Caki2 (cell line): ENCODE measurements at places on chromosomes 3 and 15.

DNA sequence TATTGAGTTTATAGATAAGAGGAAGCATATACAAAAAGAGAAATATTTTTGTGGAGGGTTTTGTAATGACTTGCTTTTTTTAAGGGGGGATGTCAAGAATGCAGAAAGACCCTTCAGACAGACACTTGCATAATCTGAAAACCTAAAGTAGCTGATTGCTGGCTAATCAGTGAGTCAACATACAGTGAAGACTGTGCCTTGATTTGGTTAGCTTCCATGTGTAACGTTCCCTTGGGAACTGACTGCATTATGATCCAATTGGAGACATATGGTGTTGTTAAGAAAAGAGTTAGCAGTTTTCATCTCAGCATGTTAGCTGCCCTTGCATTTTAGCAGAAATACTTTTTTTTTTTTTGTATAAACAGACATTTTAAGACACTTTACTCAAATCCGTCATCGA, 483.2 kb downstream of the RBMS3 start:
- no peak for DNase-seq

GRCh38 chr3:17755836-17756235, 13.4 kb upstream of the TBC1D5 start:
- no peak for DNase-seq

- no peak for DNase-seq
Measured at GRCh38 chr3:132561003-132561402, 36.1 kb upstream of the ACKR4 start.

- DNase-seq: no peak
Measured at GRCh38 chr15:83413054-83413719, 34.0 kb upstream of the SH3GL3 start.

DNA sequence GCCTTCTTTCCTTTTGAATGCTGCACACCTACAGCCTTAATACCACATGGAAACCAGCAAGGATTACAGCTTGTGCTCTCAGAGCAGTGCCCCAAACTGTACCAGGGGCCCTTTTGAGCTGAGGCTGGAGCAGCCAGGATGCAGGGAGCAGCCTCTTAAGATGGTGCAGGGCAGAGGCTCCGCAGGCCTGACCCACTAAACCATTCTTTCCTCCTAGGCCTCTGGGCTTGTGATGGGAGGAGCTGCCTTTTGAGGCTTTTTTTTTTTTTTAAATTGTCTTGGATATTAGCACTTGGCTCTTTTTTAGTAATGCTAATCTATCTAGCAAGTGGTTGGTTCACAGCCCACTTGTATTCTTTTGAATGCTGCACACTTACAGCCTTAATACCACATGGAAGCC, 37.7 kb downstream of the PFN2 start:
- no peak for DNase-seq

DNA sequence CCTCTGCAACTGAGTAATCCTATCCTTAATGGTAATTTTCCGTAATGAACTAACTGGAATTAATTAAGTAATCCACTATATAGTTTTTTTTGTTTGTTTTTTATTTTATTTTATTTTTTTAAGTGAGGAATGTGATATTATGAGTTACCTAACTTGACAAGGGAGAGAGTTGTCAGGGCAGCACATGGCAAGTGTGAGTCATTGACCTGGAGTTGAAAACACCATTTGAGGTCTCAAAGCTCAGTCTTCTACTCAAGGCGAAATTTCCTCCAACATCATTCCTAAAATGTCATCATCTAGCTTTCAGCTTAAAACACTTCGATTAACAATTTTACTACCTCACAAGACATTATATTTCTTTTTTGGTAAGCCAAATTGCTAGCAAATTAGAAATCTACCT, 87.8 kb downstream of the NECTIN3 start:
- DNase-seq: no peak

GRCh38 chr15:40691737-40692136, 3.2 kb upstream of the RAD51 start:
- DNase-seq: peak; percentile 44

DNA sequence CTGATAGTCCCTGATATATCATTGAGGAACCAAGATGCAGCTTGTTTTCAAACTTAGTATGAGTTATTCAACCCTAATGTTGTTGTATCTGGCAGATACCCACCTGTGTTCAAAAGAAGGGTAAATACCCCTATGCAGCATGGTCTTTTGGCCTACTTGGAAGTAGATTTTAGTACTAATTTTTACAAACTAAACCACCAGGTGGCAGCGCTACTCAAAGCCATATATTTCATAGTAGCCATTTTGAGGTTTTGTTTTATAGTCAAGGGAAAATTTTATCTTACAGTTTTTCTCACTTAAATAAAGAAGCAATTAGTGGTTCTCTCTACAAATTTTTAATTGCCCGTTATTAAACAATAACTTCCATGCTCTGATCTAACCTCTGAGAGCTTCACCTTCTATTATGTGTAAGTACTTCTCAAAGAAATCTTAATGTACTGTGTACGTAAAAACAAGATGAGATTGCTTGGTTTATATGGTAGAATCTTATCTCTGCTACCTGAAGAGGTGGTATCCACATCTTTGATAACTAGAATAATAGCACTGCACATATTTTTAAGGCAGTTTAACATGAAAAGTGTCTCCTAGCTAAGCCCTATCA, 31.5 kb upstream of the MLF1 start:
- peak; percentile 41 for DNase-seq
